ENCODE measurements at places on chromosomes 3 and 15.

GRCh38 chr15:55954862-55955605 is 38.4 kb downstream of the NEDD4 start:
- DNase-seq: no peak

DNA sequence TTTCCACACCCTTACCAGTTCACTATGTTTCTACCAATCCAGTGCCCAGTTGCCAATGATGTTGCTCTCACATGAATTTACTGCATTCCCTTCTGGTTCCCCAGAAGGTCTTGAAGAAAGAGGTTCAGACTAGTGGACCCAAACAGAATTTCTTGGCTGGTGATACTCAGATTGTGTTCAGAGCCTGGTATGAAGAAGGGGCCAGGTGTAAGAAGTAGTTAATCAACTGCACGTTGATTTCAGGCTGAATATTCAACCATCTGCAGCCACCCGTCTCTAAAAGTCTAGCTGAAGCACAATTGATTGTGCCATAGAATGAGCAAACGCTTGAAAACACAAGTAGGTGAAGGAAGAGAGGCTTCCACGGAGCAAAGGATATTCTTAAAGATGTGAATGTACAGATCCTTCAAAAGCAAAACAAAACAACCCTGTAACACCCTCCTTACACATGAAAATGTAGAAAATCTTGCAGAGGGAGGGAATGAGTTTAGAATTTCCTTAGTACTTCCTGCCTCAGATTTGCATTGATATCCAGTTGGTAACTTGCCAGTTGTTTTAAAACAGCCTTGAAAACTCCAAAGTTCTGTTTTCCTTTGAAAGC is 4.7 kb downstream of the RBMS3 start:
- no peak for DNase-seq

DNA sequence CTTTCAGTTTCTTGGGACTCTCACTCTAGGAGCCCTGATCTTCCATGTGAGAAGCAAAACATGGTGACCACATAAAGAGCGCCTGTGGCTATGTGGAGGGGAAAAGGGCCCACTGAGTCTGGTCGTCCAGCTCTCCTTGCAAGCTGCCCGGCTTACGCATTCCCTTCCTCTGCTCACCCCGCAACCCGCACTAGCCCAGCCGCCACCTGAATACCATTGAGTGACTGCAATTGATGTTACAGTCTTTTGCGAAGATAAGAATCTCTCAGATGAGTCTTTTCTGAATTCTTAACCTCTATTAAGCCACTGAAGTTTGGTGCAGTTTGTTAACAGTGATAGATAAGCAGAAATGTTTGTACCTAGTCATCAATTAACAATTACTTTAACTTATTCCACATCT is 589.0 kb upstream of the DPPA4 start:
- no peak for DNase-seq

DNA sequence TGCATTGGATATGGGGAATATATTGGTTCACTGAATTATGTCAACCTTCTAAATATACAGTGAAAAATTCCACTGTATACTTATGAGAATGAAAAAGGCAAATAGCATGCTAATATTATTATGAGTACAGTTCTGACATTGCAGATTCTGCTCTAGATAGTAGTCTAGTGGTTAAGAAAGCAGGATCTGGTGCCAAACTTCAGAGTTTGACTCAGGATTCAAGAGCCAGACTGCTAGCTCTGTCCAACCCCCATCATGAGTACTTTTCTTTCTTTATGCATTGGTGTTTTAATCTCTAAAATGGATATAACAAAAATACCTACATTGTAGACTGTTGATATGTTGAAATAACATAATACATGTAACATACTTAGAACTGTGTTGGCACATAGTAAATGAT is 57.3 kb upstream of the PLSCR4 start:
- DNase-seq: no peak

DNA sequence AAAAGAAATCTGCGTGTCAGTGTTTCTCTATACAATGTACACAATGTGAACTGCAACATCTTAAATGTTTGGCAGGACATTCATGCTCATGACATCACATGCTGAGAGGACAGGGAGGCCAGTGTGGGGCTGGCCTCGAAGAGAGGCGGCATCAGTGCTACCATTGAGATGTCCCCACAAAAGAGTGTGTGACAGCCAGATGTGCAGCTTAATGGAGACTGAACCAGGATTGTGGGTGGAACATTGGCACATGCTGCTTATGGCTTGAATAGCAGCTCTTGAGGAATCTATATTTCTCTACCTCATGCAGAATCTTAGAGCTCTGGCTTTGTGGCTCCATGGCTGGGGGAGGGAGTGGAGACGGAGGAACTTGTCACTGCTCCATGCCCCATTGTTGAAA is 18.5 kb downstream of the CLDN11 start:
- no peak for DNase-seq

DNA sequence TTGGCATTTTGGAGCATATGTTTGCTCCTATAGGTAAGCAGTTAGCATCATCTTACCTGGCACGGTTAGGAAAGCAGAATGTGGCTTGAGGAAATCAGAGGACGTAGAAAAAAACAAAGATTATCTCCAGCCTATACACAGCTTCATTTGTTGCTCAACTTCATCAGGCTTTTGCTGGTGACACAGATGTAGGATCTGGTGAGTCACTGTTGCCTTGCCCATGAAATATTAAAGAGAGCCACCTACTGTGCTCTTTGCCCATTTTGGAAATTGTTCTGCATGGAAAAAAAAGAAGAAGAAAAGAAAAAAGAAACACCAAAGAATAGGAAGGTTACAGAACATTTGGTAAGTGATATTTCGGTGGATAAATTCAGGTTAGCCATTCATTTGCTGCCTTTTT is 3.8 kb downstream of the IL1RAP start:
- DNase-seq: no peak

DNA sequence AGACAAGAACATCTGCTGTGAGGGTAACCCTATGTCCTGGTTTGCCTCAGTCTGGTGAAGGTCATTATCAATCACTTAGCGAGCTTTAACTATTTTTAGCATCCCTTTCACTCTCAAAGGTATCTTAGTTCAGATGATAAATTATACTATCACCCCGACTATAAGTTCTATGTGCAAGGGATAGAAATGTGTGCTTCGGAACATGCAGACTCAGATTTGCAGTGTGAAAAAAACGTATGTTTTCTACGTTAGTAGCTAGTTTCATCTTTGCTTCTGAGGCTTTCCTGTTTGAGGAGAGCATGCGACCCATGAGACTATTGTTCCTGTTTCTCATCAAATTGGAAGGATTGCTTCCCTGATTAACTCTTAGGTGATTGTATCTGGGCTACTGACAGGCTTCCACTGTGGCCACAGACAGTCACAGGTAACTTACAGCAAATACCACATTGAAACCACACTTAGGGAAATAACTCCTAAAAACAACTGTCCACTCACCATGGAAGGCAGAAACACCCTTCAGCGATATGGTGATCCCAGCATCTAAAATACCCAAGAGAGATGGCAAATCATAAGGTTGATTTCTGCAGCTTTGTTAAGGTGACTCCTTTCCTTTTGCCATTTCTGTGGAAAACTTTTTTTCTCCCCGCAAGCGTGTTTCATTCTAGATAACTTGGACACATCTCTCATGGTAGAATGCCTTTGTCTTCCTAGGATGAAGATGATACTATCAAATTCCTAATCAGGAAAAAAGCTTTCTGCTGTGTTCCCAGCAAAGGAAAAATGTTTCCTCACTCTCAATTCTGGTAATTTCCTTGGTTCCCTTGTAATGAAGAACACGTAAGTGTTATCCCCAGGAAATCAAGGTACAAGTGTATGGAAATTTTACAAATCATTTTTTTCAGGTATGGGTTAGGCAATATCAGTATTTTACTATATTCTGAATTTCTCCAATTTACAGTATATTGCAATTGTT is 5.2 kb downstream of the GCSAM start:
- DNase-seq: no peak

GRCh38 chr15:35827911-35828310 is 281.9 kb upstream of the DPH6 start:
- no peak for DNase-seq

- DNase-seq: no peak
Measured at GRCh38 chr3:36827133-36827532, 62.8 kb upstream of the DCLK3 start.

DNA sequence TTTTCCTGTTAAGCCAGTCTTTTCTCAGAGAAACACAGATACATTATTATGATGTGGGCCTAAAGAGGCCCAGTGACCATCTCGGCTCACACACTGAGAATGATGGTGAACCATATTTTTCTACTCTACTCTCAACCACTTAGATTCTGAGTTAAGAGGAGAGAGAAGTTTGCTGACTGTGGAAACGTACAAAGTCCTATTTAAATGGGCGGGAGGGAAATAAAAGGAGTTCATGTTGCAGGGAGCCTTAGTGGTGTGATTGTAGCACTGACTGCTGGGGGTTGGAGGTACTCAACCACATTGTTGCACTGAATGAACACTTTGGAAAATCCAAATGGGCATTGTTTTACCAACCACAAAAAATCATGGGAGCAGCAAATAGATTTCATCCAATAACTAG is 51.0 kb downstream of the ATP8B4 start:
- no peak for DNase-seq

GRCh38 chr15:85454403-85454802 is 74.0 kb downstream of the AKAP13 start:
- DNase-seq: no peak

- DNase-seq: no peak
Measured at GRCh38 chr15:33985751-33986150, 17.5 kb downstream of the CHRM5 start.

- peak; percentile 4 for DNase-seq
Measured at GRCh38 chr3:13019243-13020095, 53.8 kb downstream of the IQSEC1 start.

DNA sequence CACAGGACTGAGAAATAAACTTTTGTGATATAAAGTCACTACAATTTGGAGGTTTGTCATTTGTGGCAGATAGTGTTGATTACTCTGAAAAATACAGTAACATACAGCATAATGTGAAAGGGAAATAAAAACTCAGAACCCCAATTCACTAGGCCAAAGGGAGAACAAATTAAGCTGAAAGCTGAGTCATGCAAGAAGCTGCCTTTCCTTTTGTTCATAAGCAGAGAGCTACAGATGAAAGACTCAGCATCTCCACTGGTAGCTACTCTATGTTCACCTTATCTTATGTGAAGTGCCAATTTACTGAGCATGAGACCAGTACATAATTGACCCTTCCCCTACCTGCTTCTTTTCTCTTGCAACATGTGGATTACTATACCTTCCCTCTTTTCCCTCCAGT is 19.3 kb upstream of the SLTM start:
- DNase-seq: no peak

DNA sequence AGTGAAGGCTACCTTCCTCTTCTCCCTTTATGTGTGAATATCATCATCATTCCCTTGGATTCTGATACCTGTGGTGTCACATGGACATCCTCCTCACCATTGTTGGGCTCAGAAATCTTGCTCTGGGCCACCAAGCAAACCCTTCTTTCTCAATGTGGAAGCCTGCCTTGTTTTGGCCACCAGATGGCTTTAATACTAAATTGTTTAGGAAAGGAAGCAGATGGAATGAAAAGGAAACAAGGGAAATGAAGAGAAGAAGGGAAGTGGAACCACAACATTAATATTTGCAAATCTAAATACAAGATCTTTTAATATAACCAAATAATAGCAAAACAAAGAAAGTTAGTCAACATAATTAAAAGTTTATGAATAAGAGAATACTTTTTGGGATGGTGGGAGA is 14.0 kb downstream of the FAM227B start:
- DNase-seq: no peak

DNA sequence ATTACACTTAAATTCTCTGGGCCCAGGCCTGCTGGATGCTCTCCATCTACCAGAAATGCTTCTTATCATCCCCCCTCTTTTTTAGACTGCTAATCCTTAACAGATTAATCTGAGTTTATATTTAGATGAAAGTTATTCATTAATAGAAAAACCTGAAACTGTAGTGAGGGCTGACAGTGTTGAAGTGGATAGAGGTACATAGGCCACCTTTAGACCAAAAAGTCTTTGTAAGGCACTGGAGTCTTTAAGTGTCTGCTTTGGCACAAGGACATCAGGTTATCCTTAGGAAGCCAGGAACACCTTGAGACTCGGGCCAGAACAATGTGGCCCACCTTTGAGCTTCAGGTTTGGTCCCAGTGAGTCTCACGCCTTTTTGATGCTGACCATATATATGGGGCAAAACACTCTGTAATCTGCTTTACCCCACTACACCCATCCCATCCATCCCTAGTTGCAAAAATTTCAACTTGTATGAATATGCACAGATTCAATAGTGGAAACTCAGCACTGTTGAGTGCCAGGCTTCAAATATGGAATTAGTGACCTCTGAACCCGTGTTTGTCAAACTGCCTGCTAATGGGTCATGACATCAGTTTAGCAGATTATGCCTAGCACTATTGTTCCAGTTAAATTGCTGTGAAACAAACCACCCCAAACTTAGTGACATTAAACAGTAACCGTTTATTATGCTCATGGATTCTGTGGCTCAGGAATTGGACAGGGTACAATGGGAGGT is 44.0 kb downstream of the PDE8A start:
- DNase-seq: no peak

Measured in NCI-H446 treated with DMSO at 0.1 percent for 48 hours (cell line).